Esophagus mucosa (tissue), 1 donor: ENCODE measurements at places on chromosomes 11 and 22. TPM values are rescaled to one million over a fixed set of nuclear protein-coding genes. Genes with fewer than 3 reads are reported as not detected.

The SUSD2 gene
- 1.4 TPM for total RNA-seq

The CCDC188 gene
- 0.44 TPM for total RNA-seq

The C11orf52 gene
- 3.5 TPM for total RNA-seq

The MMP3 gene
- 0.56 TPM for total RNA-seq

The APOBEC3H gene
- not detected for total RNA-seq

The ABCC8 gene
- not detected for total RNA-seq

The GDPD4 gene
- not detected for total RNA-seq

The MAPK11 gene
- 5.8 TPM for total RNA-seq

The NCAM1 gene
- 0.60 TPM for total RNA-seq

The OSBPL5 gene
- total RNA-seq: 13.4 TPM

The MMP12 gene
- total RNA-seq: 0.16 TPM

The KRTAP5-8 gene
- total RNA-seq: 0.32 TPM

The CNGA4 gene
- 0.08 TPM for total RNA-seq

The MOV10L1 gene
- total RNA-seq: 0.12 TPM

The SCGB1C1 gene
- total RNA-seq: not detected

The OR8D4 gene
- total RNA-seq: not detected

The CCDC81 gene
- total RNA-seq: 0.28 TPM

The SLC29A2 gene
- 3.6 TPM for total RNA-seq

The CDCA5 gene
- total RNA-seq: 14.1 TPM

The CASP5 gene
- not detected for total RNA-seq

The TENM4 gene
- total RNA-seq: 21.8 TPM

The C1QTNF4 gene
- not detected for total RNA-seq

The PTPRCAP gene
- 2.5 TPM for total RNA-seq

The RIBC2 gene
- total RNA-seq: 0.64 TPM

The PRR33 gene
- total RNA-seq: not detected

The BAIAP2L2 gene
- 4.5 TPM for total RNA-seq

The CD3E gene
- 1.2 TPM for total RNA-seq

The MAPK8IP2 gene
- total RNA-seq: 2.3 TPM

The HORMAD2 gene
- total RNA-seq: not detected

The IGLL1 gene
- not detected for total RNA-seq

The OR6A2 gene
- 0.08 TPM for total RNA-seq

The MAJIN gene
- total RNA-seq: not detected

The CASP1 gene
- total RNA-seq: 58.8 TPM

The C11orf87 gene
- 0.12 TPM for total RNA-seq

The OSM gene
- total RNA-seq: 0.28 TPM

The CRYAB gene
- total RNA-seq: 19.6 TPM

The SNRPD3 gene
- total RNA-seq: 72.7 TPM

The ELMOD1 gene
- not detected for total RNA-seq

The TMEM258 gene
- total RNA-seq: 90.9 TPM

The OTOG gene
- total RNA-seq: not detected

The ISX gene
- not detected for total RNA-seq
